ENCODE measurements at places on chromosomes 12 and 14. TPM values are rescaled to one million over a fixed set of nuclear protein-coding genes. Genes with fewer than 3 reads are reported as not detected.

DNA sequence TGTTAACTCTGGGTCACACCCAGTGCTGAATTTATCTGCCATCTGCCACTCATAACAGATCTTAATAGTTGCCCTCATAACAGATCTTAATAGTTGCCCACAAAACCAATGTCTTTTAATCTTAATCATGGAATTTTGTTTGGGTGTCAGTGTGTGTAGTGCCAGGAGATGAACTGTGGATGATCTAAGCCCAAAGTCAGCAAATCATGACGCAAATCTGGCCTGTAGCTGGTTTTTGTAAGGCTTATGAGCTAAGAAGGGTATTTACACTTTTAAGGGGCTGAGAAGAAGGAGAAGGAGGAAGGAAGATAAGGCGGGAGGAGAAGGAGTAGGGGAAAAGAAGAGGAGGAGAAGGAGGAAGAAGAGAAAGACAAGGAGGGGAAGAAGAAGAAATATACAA, 10.0 kb upstream of the IL26 start:
- DNase-seq, result no peak

- no peak for DNase-seq
These were observed 4.0 kb downstream of the CPSF6 start for GRCh38 chr12:69243099-69244084.

DNA sequence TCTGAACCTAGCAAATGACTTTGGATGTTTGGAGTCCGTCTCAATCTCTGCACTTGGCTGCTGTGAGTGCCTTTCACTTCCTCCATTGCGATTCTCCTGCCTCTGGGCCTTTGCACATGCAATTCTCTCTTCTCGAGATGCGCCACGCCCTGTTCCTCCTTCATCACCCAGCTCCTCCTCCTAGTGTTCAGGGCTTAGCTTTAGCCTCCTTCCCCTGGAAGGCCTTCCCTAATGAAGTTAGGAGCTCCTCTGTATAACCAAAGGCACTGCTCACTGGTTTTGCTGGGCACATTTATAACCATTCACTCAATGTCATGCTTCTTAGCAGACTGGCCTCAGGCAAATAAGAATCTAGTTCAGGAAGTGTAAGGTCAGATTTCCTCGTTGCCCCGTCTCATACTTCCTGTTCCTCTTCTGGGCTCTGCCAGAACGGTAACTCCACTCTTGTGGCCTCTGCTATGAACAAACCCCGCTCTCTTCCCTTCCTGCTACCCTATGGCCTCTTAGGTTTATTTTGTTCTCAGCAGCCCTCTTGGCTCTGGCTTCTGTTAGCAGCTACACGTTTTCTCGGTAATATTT, 171.4 kb downstream of the CRADD start:
- DNase-seq, result no peak

DNA sequence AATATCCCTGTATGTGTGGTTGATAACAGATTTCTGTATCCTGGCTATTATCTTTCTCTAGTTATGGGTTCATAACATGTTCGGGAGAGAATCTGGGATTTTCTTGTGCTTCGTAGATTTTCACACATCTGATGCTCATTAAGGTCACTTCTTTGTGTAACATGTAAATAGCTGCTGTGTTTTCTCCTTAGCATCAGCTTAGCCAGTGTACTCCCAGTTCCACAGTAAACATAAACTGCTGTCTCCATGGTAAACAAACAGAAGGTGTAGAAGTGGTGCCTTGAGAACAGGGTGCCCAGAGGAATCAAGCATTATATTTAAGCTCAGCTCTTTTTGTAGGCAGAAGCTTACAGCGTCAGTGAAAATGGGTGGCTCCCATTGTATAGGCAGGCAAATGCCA, 88.0 kb downstream of the ANO6 start:
- DNase-seq, result no peak

- DNase-seq, result no peak
These were observed 202.7 kb upstream of the FRMD6 start for GRCh38 chr14:51448831-51449670.

GRCh38 chr12:15751741-15752140, 37.4 kb downstream of the EPS8 start:
- DNase-seq, result no peak

DNA sequence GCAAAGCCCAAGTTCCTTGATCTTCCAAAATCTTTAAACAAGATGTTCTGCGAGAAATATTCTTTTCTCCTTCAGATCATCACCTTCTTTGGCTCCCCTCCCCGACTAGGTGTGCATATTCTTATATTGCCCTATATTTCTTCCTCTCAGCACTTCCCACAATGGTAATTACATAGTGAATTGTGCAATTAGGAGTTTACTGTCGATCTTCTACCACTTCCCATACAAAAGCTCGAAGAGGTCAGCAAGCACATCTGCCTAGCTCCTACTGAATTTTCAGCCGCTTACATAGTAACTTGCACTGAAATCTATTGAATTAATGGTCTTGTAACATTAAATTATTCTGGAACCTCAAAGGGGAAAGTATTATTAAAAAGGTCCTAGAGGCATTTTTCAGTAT, 16.7 kb downstream of the OSBPL8 start:
- DNase-seq, result no peak

DNA sequence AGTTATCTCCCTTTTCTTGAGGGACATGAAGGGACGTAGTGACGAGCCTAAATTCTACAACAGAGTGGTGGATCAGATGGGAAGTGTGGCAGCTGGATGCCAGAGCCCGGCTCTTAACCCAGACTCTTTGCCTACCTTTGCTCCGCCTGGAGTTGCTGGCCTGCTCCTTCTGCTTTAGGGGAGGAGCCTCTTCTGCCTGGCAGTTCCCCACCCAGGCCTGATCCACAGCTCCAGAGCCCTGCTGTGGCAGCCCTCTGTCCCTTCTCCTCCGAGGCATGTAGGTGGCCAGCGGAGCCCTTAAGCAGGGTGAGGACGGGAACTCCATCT, 2.3 kb upstream of the PRPH start:
- no peak for DNase-seq

- DNase-seq, result no peak
These were observed 1.1 kb upstream of the BCL11B start for GRCh38 chr14:99272899-99273765.

DNA sequence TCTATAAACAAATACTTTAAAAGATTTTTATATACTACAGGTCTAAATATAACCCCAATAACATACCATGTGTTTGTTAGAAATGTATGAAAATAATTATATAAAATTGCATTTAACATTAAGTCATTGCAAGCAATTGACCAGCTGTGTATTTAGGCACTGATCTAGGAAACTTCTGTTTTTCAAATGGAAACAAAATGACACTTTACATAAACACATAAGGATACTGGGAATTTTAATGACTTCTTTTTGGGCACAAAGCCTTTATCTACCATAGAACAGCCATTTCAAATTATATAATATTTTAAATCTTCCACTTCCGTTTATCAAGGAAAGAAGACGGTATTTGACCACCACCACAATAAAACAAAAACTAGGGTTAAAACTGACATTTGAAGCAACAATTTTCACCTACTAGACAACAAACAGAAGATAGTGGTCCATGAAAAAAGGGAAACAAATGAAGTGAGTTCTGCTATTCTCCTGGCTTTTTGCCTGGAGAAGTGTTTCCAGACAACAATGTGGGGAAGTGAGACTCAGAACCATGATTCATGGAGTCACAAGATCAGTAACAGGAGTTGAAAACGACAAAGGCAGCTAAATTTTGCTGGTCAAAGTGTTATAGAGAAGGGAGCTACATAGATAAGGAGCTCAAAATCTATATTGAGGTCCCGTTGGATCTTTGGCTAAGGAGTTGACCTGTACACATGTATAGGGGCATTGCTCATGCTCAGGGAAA, 475.1 kb downstream of the TRHDE start:
- no peak for DNase-seq

- DNase-seq, result no peak
These were observed 6.4 kb upstream of the SLC25A3 start for GRCh38 chr12:98587084-98587483.

DNA sequence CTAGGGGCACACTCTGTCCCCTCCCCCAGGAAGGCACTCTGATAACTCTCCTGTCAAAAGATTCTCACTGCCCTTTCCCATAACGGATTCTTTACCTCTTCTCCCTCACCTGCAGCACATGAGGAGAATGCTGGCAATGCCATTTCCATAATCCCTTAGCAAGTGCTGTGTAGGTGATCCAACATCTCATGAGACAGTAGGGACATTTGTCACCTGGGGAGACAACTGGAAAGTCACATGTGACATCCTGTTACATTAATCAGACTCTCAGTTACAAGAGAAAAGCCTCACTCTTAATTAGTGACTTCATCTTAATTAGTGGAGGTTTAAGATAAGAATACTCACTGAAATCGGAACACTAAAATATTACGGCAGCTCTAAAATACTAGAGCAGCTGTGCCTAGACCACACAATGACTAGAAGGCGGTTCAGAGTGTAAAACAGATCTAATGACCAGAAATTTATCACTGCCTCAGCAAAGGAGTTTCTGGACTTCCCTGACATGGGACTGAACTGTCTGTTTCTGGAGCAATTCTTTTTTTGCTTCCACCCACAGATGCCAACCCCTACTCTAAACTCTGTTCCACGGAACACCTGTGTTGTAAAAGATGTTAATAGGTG, 75.1 kb downstream of the SPTSSA start:
- no peak for DNase-seq

GRCh38 chr12:12917517-12917916, 26.2 kb downstream of the GPRC5A start:
- no peak for DNase-seq

- no peak for DNase-seq
These were observed 93.4 kb downstream of the CAND1 start for GRCh38 chr12:67362526-67362925.

- DNase-seq, result no peak
These were observed 42.0 kb upstream of the CHST11 start for GRCh38 chr12:104414581-104415341.

GRCh38 chr12:94851396-94852028, 152.0 kb downstream of the NDUFA12 start:
- DNase-seq, result no peak

DNA sequence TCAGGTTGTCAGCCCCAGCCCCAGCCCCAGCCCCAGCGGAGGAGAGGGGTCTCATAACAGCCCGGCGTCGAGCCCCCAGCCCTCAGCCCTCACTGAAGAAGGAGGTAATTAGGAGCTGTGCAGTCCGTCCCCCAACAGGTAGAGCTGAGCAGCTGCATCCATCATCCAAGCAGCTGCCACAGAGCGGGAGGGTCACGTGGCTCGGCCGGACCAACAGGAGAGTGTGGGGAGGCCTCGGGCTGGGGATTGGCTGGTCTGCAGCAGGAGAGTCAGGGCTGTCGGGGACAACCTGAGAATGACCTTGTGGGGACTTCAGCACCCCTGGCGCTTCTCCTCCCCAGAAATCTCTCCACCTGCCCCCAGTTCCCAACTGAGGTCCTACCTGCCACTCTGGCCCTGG, 29.6 kb downstream of the SMUG1 start:
- no peak for DNase-seq

DNA sequence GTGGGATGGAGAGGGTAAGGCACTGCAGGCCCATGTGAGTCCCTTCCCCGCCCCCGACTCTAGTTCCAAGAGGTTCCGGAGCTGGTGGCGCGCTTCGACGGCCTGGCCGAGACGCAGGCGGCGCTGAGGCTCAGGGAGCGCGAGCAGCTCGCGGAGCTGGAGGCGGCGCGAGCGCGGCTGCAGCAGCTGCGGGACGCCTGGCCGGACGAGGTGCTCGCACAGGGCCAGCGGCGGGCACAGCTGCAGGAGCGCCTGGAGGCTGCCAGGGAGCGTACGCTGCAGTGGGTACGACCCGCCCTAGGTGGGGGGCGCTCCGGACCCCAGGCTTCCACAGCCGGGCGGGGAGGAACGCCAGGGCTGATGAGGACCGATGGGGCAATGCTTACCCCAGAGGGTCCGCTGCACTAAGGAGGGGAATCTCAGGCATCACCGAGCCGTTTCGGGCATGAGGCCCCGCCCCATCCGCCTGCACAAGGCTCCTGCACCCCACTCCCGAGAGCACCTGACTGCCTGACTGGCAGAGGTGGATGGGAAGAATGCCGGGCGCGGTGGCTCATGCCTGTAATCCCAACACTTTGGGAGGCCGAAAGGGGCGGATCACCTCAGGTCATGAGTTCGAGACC, 4.9 kb downstream of the CFAP73 start:
- no peak for DNase-seq

Gene SLCO1B1
- 0.12 TPM for total RNA-seq

Gene SH2B3
- total RNA-seq, result 28.8 TPM

Gene RNF212B
- total RNA-seq, result not detected

Gene KRT2
- 0.54 TPM for total RNA-seq

Gene ST8SIA1
- 16.0 TPM for total RNA-seq

Gene TAS2R13
- 1.2 TPM for total RNA-seq

Gene ARMH4
- not detected for total RNA-seq

Gene CDKN1B
- 246 TPM for total RNA-seq

Gene HSPB8
- not detected for total RNA-seq

Gene SLC25A47
- not detected for total RNA-seq

Gene SCFD1
- total RNA-seq, result 105 TPM

Gene SIX1
- 0.18 TPM for total RNA-seq

Gene KRT75
- not detected for total RNA-seq
